ENCODE measurements at places on chromosomes 16 and 17.

DNA sequence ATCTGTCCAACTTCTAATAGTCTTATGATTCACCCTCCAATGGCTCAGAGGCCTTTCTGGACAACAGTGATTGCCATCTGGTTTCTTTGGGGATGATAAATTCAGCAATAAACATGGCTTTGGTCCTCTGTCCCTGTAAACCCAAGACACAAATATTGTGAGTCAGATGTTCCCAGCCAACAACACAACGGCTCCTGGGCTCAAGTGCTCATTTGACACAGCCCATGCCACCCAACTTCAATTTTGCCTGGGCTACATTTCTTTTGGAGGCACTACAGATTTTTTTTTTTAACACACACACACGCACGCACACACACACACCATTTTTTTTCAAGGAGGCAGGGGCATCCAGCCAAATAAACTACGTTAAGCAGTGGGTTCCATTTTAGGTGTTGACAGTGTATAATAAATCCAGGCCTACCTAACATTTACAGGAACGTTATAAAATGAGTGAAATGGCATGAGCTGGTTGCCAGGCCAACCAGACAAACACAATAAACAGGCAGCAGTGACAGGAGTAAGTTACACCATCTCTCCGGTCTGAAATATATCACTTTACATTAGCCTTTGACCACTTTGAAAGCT, 939.9 kb upstream of the SOX9 start:
- DNase-seq: no peak

DNA sequence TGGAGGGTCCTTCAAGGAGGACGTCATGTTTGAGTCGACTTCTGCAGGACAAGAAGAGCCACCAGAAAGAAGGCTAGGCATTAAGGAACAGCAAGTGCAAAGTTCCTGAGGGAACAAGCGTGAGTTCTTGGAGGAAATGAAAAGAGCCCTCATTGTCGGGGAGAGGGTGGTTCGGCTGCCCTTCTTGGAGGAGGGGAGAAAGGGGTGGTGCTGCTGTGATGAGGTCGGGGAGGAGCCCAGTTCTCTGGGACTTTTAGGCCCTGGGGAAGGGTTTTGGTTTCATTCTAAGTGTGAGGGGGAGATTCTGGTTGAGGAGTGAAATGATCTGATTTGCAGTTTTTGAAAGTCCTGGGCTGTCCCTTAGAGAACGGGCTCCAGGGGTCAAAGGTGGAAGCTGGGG, 4.1 kb downstream of the BICDL2 start:
- no peak for DNase-seq

DNA sequence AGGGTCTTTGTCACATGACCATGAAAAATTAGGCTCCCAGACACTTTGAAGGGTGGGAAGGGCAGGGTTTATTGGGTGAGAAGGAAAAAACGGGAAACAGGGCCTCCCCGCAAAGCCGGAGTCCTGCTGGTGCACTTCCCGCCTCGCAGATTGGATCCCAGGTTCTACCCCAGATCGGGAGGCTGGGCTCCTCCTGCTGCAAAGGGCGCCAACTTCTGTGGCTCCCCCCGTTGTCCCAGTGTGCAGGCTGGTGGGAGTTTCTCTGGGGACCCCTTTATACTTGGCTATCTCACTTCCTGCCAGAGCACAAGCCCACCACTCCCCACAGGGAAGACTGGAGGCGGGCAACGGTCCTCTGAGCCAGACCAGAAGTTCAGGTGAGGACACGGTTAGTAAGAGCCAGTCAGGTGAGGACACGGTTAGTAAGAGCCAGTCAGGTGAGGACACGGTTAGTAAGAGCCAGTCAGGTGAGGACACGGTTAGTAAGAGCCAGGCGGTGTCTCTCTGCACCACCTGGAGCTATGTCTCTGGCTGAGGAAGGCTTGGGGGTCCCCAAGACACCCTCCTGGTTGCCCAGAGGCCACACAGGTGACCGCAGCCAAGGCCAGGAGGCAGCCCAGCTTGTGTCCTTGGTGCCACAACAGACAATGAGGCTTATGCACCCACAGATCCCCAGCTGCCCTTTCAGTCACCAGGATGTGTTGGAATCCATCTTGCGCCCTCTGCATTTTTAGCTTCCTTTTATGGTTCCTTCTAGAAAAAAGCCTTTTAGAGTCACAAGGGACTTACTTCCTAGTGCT, 48.1 kb upstream of the CHMP6 start:
- no peak for DNase-seq

DNA sequence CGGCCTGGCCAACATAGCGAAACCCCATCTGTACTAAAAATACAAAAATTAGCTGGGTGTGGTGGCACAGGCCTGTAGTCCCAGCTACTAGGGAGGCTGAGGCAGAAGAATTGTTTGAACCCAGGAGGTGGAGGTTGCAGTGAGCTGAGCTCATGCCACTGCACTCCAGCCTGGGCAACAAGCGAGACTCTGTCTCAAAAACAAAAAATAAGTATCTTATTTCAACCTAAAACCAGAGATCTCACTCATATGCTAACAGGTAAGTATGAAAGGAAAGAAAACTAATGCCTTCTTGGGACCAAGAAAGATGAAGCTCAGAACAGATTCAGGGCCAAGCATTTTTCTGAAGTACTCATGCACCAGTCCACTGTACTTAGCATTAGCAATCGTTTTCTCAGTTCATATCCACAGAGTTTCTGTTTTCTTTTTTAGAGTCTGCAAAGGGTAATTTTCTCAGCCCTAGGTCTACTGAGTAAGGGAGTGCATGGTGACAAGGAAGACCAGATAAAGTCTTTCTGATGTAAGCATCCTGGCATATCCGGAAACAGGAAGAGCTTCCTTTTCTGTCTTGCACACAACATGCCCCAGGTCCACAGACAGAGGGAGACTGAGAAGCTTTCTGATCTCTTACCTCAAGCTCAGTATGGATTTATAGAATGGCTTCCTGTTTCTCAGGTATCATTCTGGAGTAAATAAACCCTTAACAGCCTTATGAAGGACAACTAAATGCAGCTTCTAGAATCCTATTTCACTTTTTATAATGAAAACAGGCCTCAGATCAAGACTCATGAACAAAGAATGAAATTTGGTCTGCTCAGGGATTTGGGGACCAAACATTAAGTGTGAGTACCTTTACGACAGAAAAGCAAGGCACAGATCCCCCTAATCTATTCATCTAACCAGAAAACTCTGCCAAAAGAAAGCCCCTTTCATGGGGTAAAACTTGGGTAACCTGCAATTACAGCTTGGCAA, 38.7 kb upstream of the FOXJ1 start:
- no peak for DNase-seq

- DNase-seq: no peak
These were observed 17.6 kb downstream of the CES1 start for GRCh38 chr16:55815320-55815719.

GRCh38 chr17:70298929-70299531, 129.7 kb downstream of the KCNJ2 start:
- DNase-seq: no peak
